HT-29 (cell line): ENCODE measurements at places on chromosomes 1 and 21. TPM values are rescaled to one million over a fixed set of nuclear protein-coding genes. Genes with fewer than 3 reads are reported as not detected.

PSRC1 gene
- 54.6 and 61.1 TPM in 2 replicates for total RNA-seq

SHISAL2A gene
- not detected in 2 replicates for total RNA-seq

SEMA4A gene
- total RNA-seq = 5.1 and 11.6 TPM in 2 replicates

NEK2 gene
- total RNA-seq = 30.5 and 36.4 TPM in 2 replicates

MASP2 gene
- total RNA-seq = 0.18 TPM in 1 of 2 replicates, not detected in the other

NCF2 gene
- 0.34 and 1.6 TPM in 2 replicates for total RNA-seq

HAPLN2 gene
- total RNA-seq = 0.10 TPM in 1 of 2 replicates, not detected in the other

FCRL2 gene
- total RNA-seq = not detected in 2 replicates

S100A8 gene
- not detected in 2 replicates for total RNA-seq

MACF1 gene
- 77.4 and 79.5 TPM in 2 replicates for total RNA-seq

RIPPLY3 gene
- not detected in 2 replicates for total RNA-seq

LCE1D gene
- total RNA-seq = not detected in 2 replicates

CORT gene
- 0.23 TPM in 1 of 2 replicates, not detected in the other for total RNA-seq

SLC1A7 gene
- total RNA-seq = 1.4 and 3.1 TPM in 2 replicates

TCHH gene
- 0.03 TPM in 1 of 2 replicates, not detected in the other for total RNA-seq

PALMD gene
- total RNA-seq = 0.16 and 0.31 TPM in 2 replicates
